Stimulated activated CD8-positive, alpha-beta memory T cell treated with anti-CD3 and anti-CD28 coated beads, Interleukin-15, amount 100 ng/mL, for 48 hours (primary cell): ENCODE measurements at places on chromosomes 2 and 18.

DNA sequence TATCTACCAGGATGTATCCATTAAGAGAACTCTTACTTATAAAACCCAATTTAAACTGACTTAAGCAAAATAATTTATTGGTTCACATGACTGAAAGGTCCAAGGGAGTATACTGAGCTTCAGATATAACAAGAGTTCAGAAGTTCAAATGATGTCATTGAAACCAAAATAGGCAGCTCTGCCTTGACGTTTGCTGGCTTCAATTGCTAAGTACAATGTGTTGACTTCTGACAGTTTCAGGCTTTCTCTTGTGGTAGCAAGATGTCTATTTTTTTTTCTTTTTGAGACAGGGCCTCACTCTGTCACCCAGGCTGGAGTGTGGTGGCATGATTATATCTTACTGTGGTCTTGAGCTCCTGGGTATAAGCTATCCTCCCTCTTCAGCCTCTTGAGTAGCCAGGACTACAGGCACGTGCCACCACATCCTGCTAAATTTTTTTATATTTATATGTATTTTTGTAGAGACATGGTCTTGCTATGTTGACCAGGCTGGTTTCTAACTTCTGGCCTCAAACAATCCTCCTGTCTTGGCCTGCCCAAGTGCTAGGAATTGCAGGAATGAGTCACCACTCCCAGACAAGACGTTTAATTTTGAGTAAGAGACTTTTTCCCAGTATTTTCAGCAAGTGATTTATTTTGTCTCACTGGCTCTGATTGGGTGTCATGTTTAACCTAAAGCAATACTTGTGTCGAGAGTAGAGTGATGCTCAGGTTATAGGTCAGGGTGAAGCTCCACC, 184.8 kb downstream of the NR4A2 start:
- no peak for DNase-seq

- no peak for DNase-seq
Observed at GRCh38 chr2:239929504-239929903, 95.6 kb downstream of the NDUFA10 start.

DNA sequence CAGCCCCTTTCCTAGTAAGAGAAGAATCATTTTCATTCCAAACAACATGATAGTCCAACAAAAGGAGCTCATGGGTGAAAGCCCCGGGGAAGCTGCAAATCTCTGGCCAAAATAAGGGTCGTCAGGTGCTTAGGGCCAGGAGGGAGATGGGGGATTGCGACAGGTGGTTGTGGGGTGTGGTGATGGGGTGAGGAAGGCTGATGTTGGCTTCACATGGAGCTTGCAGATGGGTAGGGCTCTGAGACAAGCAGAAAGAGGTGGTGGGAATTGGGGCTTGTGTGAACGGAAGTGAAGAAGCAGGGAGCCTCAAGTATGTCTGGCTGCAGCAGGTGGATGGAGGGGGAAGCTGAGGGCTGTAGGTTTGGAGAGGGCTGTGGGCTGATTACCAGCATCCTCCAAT, 126.1 kb downstream of the CLIP4 start:
- no peak for DNase-seq

DNA sequence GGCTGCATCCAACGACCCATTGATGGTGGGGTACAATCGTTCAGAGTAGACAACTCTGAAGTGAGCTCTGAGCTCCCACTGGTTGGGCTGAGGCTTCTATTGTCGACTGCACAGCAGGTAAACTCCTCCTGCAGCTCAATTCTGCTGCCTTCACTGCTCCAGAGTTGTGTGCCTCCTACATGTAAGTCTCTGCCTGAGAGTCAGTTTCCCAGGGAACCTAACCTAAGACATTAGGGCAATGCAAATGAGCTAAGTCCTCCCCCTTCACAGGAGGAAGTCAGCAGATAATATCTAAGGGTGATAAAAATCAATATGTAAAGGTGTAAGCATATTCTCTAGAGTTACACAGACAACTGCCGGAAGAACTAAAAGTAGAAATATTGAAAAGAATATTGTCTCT, 22.5 kb upstream of the ACYP2 start:
- no peak for DNase-seq

GRCh38 chr2:42550870-42551269, 17.6 kb upstream of the MTA3 start:
- DNase-seq = no peak

DNA sequence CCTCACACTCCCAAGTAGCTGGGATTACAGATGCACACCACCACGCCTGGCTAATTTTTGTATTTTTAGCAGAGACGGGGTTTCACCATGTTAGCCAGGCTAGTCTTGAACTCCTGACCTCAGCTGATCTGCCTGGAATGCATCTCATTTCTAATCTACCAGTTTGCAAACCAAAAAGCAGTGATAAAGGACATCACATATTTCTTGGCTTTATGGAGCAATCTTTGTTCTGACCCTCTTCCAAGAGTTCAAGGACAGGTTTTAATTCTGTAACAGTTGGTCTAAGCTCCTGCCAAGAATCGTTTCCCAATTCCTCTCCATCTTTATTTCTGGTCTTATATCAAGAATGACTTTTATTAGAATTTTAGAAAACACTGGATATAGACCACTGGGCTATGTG, 67.7 kb downstream of the SLC40A1 start:
- DNase-seq = no peak

GRCh38 chr2:95698146-95698545, 106.3 kb downstream of the TRIM43 start:
- no peak for DNase-seq

DNA sequence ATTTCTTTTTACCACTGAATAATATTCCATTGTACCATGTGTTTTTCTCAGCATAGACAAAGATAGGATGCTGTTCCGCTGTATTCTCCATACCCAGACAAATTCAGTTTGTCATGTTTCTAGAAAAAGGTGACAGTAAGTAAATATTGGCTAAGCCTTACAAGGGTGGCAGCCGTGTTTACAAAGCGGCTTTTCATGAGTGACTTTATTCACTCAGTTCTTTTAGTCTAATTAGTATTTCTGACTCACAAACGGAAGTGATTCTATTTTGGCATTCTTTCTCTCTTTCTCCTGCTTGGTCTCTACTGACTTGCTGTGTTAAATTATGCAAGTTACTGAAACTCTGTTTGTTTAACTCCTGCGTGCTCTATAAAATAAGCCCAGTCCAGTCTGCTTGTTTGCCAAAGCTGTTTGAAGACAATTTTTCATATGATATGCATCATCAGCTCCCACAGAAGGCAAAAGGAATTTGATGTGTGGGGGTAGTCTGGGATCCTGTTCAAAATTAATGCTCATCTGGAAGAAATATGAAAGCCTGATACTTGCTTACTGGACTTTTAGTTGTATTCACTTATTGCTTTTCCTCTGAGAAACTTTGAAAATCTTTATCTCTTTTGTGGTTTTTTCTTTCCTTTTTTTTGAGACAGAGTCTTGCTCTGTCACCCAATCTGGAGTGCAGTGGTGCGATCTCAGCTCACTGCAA, 2.3 kb upstream of the PLEKHH2 start:
- DNase-seq = no peak

- DNase-seq = no peak
Observed at GRCh38 chr18:48923746-48924629, 26.8 kb downstream of the SMAD7 start.

DNA sequence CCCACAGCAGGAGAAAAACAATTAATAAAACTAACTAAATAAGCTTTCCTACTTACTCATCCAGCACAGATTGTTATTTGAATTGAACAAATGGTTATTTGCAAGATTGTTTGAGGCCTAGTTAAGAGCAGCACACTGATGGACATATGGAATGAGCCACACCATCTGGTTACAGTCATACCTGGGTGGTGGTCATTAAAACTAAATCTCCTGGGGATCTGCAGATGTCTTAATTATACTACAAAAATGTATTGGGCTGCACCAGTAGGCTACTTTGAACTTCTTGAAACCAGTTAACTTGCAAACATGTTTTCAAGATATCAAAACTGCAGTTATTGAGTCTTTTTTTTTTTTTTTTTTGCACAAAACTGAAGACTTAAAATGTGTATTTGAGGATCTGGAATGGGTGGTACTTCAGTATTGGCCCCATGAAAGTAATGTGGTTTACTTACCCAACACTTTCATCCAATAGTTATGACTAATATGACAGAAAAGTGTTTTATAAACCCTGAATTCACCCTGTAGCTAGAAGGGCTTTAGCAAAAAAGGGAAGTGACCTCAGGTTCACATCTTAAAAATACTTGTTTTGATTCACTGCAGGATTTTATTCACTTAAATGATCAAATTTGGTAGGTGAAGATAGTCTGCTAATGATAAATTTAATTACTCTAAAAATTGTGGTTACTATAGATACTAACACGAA, 10.8 kb downstream of the AGFG1 start:
- DNase-seq = no peak

- no peak for DNase-seq
Observed at GRCh38 chr2:38064801-38065501, 11.0 kb downstream of the CYP1B1 start.

GRCh38 chr2:186749219-186749618, 55.4 kb downstream of the FAM171B start:
- no peak for DNase-seq

- no peak for DNase-seq
Observed at GRCh38 chr2:40169856-40170255, 282.0 kb downstream of the SLC8A1 start.

GRCh38 chr2:20614201-20615067, 36.5 kb downstream of the HS1BP3 start:
- no peak for DNase-seq

GRCh38 chr2:186456941-186457340, 29.1 kb upstream of the ZC3H15 start:
- DNase-seq = no peak

- no peak for DNase-seq
Observed at GRCh38 chr18:21769206-21769605, 28.6 kb downstream of the MIB1 start.

- DNase-seq = no peak
Observed at GRCh38 chr18:58136879-58137278, 92.9 kb downstream of the NEDD4L start.

DNA sequence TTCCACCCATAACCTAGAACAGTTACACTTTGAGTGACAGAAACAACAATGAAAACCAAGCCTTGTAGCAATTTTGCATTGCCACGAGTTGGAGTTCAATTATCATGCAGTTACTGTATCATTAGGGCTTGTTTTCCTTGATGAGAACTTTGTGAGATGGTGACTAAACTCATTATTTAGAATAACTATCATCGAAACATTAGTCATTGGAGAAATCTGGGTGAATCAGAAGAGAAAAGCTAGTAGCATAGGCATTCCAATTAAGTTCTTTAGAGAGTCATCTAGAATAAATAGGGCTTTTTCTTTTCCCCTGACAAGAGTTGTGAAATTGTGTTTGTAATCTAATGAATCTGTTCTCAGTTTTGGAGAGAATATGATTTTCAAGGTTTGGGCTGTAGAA, 122.8 kb upstream of the DOCK10 start:
- DNase-seq = no peak

DNA sequence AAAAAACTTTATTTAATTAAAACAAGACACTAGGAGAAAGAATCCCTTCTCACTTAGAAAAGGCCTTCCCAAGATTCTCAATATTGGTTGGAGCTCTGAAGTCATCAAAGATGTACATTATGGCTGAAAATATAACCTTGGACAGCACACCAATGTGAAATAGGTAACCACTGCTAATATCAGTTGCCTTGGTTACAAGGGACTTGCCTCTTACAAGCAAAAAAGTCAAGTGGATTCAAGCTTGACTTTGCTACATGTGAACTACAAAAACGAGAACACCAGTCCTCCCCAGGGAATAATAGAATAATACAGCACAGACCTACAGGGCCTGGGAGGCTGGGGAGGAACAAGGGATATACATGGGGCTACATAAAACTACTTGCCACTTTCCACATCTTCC, 46.1 kb downstream of the NABP1 start:
- DNase-seq = no peak

DNA sequence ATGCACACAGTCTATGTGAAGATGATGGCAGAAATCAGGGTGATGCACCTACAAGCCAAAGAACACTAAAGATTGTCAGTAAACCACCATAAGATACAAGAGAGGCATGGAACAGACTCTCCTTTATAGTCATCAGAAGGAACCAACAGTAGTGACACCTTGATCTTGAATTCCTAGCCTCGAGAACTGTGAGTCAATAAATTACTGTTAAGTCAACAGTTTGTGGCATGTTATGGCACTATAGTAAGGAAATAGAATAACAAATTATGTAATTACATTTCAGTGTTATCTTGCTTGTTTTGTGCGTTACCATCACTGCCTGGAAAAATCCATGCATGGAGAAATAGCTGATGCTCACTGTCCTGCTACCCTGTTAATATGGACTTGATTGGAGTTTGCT, 110.2 kb upstream of the LRP1B start:
- DNase-seq = no peak

DNA sequence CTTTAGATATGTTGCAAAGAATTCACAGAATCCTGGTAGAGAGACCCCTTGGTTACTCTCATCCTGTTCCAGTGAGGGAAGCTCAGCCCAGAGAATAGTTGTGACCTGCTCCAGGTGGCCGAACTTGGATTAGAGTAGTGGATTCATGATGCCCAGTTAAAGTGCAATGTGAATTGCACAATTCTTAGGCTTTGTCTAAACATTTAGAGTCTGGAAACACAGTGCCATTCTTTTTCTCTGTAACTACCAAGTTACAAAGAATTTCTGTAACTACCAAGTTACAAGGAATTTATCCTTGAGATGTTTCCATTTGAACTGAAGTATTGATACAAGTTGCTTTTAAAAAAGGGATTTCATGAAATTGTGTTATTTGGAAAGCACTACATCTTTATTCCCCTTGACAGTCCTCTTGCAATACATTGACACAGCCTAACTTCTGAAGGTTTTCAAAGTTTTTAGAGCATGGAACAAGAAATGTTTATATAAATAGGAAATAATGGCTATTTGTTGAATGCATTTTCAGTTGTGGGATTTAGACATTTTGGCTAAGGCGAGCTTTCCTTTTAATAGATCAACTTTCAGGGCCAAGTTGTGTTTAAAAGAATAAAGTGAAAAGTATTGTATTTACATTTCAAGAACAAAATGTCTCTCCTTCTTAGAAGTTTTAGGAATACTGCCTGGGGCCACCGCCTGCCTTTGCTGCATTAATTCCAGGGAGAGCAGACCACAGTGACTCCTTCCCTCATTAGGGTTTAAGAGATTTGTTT, 315.0 kb downstream of the LPIN1 start:
- no peak for DNase-seq

DNA sequence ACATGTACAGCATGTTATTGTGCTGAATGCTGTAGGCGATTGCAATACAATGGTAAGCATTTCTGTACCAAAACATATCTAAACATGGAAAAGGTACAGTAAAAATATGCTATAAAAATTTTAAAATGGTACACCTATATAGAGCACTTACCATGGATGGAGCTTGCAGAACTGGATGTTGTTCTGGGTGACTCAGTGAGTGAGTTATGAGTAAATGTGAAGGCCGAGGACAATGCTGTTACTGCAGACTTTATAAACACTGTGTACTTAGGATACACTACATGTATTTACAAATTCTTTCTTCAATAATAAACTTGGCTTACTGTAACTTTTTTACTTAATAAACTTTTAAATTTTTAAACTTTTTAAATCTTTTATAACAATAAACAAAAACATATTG, 473.4 kb upstream of the UBE2E3 start:
- DNase-seq = no peak
